ENCODE measurements at places on chromosomes 3 and 15.
A peak's percentile ranks its signal among the peaks of the same experiment; 100 is the strongest.

- DNase-seq, result no peak
Observed at GRCh38 chr3:131110087-131110486, 83.4 kb downstream of the NEK11 start.

- DNase-seq, result no peak
Observed at GRCh38 chr15:67411486-67411885, 109.4 kb upstream of the C15orf61 start.

DNA sequence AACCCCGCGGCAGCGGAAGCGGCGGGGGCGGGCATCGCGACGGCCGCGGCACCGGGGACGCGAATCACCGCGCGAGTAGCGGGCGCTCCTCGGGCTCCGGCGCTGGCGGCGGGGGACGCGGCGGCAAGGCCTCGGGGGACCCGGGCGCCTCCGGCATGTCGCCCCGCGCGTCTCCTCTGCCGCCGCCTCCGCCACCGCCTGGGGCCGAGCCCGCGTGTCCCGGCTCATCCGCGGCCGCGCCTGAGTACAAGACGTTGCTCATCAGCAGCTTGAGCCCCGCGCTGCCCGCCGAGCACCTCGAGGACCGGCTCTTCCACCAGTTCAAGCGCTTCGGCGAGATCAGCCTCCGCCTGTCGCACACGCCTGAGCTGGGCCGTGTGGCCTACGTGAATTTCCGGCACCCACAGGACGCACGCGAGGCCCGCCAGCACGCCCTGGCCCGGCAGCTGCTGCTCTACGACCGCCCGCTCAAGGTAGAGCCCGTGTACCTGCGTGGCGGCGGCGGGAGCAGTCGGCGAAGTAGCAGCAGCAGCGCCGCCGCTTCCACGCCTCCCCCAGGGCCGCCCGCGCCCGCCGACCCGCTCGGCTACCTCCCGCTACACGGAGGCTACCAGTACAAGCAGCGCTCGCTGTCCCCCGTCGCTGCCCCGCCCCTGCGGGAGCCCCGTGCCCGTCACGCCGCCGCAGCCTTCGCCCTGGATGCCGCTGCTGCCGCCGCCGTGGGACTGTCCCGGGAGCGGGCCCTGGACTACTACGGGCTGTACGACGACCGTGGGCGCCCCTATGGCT is 675 bp downstream of the RBM15B start:
- DNase-seq, result peak; percentile 86

DNA sequence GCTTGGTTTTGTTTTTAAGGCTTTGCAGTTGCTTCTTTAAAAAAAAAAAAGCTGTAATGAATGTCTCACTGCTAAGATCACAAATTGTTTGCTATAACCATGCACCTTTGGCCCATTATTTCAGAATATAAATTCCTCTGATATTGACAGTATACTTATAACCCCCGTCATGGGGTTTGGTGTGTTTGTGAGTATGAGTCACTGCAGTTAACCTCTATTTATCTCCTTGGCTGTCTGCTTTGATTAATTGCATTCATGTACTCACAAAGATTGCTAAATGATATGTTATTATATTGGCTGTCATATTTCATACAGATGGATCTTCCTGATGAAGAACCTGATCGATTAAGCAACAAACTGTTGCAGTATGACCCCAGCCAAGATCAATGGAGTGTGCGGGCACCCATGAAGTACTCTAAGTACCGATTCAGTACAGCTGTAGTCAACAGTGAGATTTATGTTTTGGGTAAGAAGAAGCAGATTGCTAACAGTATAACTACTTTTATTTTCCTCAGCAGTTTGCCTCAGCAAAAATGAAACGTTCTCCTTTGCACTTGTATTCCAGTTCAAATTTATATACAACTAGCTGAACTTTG is 14.9 kb downstream of the KBTBD12 start:
- no peak for DNase-seq

DNA sequence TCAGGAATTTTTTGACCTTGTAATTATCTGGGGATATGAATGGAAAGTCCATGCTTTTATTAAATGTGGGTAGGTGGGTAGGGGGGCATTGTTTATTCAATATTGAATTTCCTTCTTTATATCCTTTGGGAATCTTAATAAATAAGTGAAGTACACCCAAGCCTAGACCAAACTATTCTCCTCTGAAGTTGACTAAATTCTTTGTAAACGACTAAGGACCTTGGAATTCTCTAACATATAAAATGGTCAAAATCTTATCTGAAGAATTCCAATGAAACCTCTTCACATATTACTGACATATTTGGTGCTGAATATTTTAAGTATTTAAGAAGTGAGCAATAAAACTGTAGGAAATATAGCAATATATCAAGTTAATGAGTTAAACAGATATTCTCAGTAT is 1432.1 kb upstream of the GBE1 start:
- no peak for DNase-seq

DNA sequence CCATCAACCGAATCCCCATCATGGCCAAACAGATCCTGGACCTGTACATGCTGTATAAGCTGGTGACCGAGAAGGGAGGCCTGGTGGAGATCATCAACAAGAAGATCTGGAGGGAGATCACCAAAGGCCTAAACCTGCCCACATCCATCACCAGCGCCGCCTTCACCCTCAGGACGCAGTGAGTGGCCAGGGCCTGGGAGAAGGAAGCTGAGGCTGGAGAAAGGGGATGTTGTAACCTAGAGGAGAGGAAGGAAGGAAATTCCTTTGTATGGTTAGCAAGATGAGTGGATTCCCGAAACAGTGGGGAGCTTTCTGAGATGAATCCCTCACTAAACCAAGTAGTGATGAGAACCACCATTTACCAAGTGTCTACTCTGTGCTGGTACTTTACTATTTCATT is 25.8 kb upstream of the CLK3 start:
- DNase-seq, result no peak

- no peak for DNase-seq
Observed at GRCh38 chr3:50264383-50264963, 4.5 kb upstream of the SEMA3B start.

DNA sequence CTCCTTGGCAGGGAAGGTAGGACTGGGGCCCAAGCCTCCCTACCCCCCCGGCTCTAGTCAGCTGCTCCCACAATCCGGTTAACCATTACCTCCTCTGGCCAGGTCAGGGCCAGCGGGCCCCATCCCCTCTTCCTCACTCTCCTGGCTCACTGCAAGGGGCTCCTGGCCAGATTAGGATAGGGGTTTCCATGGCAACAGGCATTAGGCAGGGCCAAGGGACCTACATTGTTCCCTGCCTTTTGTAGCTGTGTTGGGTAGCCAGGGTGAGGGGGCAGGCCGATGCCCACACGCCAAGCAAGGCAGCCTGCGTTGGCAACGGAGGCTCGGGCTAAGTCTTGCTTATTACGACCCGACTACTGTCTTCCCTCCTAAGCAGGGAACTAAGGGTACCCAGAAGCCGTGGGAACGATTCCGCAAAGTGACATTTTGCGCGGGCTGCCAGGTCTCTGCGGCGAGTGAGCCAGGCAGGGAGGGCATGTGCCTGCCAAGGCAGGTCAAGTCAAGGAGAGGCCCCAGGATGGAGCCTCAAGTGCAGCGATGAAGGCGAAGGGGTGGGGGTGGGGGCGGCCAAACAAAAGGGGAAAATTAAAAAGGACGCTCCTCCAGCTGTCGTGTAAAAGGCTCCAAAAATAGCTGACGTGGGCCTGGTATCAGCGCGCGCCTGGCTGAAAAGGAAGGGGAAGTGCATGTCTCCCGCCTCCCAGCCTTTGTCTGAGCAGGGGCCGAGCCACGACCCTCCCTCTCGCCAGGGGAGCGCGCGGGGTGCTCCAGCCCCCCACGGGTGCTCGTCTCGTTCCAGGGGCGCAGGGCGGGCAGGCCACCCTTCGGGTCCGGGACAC is 919 bp downstream of the IDH2 start:
- DNase-seq, result peak; percentile 75

GRCh38 chr3:177185035-177185574 is 12.2 kb downstream of the TBL1XR1 start:
- DNase-seq, result no peak

DNA sequence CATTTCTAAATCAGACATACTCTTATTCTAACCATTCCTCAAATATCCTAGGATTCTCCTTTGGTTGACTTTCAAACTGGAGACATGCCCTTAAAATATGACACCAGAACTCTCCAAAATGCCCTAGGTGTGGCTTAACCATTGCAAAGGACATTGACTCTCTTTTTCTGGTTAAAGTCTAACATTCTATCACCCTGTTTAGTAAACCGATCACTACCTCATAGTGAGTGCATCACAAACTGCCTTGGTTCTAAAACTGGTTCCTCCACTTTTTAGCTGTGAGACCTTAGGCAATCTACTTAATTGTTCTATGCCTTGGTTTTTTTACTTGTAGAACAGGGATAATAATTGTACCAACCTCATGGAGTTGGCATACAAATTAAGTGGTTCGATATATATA is 224.3 kb downstream of the CDIN1 start:
- no peak for DNase-seq

DNA sequence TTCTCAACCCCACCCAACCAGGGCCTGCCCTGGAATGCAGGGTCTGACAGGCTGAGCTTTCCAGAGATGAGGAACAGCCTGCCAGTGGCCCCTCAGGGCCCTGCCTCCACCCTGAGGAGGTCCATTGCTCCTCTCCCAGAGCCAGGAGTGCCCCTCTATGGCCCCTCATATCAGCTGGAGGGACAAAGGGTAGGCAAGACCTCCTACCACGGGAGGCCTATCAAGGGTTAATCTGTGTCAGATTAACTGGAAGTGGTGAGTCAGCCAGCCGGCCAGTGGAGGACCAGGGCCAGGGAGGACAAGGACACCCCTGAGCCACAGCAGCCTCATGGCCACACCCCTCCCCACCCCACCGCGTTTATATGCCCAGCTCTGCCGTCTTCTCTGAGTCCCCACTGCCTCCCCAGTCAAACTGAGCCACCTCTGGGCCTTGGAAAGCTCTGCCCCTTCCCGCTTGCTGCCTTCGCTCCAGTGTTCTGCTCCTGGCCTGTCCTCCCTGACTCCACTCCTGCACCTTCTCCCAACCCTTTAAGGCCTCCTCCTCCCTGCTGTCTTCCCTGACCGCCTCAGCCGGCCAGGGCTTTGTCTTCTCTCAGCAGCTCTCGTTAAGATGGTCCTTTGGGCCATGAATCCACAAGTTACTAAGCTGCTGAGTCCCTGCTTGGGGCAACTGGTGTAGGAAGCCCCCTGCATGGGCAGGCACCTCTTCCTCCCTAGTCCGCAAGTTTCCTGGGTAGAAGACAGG is 6.5 kb downstream of the CCDC33 start:
- no peak for DNase-seq

- no peak for DNase-seq
Observed at GRCh38 chr15:65870889-65871533, 1.7 kb downstream of the RAB11A start.

Measured in activated effector memory CD4-positive, alpha-beta T cell treated with anti-CD3 and anti-CD28 coated beads, Interleukin-2, amount 50 U/mL, for 16 hours (primary cell).